ENCODE measurements at places on chromosomes 3 and 15.

- no peak for DNase-seq
Measured at GRCh38 chr3:28114893-28115292, 126.5 kb upstream of the CMC1 start.

DNA sequence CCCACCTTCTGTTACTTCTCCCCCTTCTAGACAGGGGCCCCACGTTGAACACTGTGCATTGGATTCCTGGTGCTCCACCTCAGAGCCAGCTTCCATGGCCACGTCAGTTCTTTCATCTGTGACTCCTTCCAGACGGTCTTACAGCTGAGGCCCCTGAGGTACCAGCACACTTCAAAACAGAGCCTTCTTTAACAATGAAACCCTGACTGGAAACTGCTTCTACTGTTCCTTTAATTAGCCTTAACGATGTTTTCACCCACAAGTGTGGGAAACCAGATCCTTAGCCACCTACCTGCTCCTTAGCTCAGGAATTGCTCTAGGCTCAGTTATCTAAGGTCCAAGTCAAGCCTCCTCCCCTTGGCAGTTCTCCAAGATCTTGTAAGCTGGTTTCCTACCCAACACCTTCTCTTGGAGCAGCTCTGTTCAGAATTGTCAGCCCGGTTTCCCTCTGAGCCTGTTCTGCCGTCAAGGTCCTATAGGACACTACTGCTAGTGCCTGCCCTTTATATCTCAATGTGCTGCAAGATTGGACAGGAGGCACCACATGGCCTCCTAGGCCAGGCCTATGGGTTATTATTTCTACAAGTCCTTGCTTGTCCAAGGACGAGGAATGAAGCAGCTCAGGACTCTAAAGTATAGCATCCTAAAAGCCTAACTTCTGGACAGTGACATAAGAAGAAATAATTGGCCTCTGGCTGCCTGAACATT lies 80.7 kb downstream of the FMN1 start:
- DNase-seq, result no peak

GRCh38 chr3:159669766-159670165 lies 318.9 kb upstream of the IL12A start:
- DNase-seq, result no peak

GRCh38 chr3:74434406-74434805 lies 180.1 kb downstream of the CNTN3 start:
- DNase-seq, result no peak

DNA sequence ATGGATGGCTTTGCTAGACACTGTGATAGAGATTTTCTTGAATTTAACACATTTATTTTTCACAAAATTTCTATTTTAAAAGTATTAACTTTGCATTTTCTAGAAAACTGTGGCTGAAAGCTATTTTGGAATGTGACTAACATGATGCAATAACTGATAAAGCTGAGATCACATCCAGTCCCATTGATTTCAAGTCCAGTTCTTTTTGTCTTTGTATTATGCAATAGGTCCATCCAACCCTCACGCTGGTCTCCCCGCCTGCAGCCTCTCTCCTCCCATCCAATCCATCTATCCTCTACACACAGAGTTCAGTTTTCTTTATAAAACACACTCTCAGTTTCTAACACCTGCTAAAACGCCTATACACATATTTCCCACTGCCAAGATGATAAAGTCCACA lies 178.8 kb downstream of the CNTN3 start:
- DNase-seq, result no peak

- DNase-seq, result no peak
Measured at GRCh38 chr3:149967086-149967685, 3.5 kb downstream of the PFN2 start.

- DNase-seq, result no peak
Measured at GRCh38 chr3:47783673-47784072, 2.0 kb upstream of the SMARCC1 start.

GRCh38 chr15:84914909-84915605 lies 30.6 kb downstream of the SLC28A1 start:
- peak; percentile 63 for DNase-seq

GRCh38 chr3:102057781-102058421 lies 208.6 kb downstream of the NFKBIZ start:
- DNase-seq, result no peak

- no peak for DNase-seq
Measured at GRCh38 chr3:37163262-37164015, 10.9 kb downstream of the LRRFIP2 start.

Measured in amniotic stem cell (primary cell).